ENCODE measurements at places on chromosomes 3 and 15.

DNA sequence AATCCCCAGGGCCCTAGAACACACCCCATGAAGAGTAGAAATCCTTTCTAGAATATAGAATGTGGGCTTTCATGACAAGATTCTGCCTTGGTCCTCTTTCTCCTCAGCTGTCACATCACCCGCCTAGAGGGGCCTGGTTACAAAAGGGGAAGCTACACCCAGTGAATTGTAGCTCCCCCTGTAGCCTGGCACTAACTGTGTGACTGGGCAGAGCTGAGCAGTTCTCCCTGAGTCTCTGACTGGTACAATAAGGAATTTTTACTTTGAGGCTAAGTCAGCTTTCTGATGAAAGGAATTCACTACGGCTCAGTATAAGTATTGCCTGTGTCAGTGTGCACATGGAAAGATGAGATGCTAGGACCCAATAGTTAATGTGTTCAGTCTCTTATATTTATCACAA, 28.7 kb upstream of the ZNF148 start:
- DNase-seq, result no peak

DNA sequence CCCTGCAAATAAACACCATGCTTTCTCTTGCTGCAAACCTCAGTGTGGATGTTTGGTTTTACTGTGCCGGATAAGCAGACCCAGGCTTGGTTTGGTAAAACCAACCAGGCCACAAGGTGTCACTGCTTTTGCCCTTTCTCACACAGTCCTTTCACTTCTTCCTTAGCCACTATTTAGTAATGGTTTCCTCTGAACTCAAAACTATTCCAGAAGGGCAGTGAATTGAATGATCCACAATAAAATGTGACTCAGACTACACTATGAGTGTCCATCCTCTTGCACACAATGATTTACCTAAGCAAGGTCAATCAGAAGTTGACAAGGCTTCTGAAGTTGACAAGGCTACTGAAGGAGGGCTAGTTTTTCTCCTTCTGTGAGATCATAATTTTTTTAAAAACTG, 552.4 kb upstream of the CCDC54 start:
- DNase-seq, result no peak

DNA sequence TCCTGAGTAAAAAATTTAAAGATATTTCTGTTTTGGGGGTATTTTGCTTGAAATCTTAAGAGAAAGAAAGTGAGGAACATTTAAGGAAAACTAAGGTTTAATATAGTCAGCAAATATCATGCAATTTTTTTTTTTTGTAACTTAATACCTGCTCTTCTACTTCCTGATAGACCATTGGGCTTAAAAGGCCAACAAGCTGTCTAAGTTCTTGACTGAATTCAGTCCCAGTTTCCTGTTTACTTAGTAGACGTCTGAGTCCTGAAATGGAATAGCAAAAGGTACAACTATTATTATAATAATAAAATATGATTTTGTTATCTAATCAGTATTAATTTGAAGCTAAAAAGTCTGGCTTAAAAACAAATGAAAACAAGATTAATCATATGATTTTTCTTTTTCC, 37.9 kb downstream of the IQCB1 start:
- no peak for DNase-seq

- no peak for DNase-seq
Observed at GRCh38 chr3:168801794-168802193, 706.1 kb upstream of the GOLIM4 start.

- DNase-seq, result no peak
Observed at GRCh38 chr3:48639944-48640606, 4.8 kb upstream of the SLC26A6 start.
